ENCODE measurements at places on chromosomes 11 and 22.
A peak's percentile ranks its signal among the peaks of the same experiment; 100 is the strongest.

- DNase-seq = no peak
Observed at GRCh38 chr11:108491936-108492335, 6.2 kb downstream of the POGLUT3 start.

DNA sequence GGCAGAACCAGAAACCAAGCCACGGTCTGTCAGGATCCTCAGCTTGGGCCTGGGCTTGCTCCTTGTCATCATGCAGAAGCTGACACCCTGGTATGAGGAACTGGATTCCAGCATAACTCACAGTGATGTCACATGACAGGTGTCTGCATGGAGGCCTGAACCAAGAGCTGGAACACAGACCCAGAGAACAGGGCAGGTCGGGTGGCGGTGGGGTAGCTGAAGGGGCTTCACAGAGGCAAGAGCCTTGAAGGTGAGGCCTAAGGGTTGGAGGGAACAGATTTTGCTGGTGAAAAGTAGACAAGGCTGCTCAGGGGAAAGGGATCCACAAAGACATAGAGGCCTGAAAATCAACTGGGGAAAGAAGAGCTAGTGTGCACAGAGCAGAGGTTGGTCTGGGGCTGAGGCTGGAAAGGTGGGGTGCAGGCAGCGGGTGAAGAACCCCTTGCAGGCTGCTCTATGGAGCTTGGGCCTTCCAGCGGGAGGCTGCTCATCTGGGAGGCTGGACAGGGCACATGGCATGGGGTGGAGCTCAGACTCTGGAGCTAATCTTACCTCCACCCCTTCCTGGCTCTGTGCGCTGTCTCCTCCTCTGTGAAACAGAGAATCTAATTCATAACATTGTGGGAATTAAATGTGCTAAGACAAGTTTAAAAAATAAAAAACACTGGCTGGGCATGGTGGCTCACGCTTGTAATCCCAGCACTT is 18.4 kb upstream of the RPS3 start:
- no peak for DNase-seq

GRCh38 chr11:109798521-109798920 is 294.7 kb upstream of the ZC3H12C start:
- no peak for DNase-seq

GRCh38 chr11:1644601-1645356 is 15.2 kb downstream of the KRTAP5-5 start:
- DNase-seq = no peak

GRCh38 chr22:30718491-30718890 is 23.8 kb downstream of the OSBP2 start:
- DNase-seq = no peak

DNA sequence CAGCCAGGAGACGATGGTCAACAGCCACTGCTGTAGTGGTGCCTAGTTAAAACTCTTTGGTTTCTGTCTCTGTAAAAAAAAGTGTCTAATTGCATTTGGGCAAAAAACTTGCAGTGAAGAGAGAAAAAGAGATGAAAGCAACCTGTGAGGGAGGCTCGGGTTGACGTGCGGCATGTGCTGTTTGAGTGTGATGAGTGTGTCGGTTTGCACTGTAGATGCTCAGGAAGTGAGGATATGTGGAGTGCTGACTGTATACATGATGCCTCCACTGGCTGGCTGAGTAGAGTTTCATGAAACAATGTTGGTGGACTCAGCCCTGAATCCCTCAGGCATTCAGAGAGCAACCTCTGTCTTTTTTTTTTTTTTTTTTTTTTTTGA is 4.3 kb upstream of the DGCR6L start:
- no peak for DNase-seq

- peak; percentile 36 for DNase-seq
Observed at GRCh38 chr11:832529-833113, at the start of gene CD151. Gene CD151, plus strand, starts transcription at chr11:832952. Its CDS starts 3,118 bp downstream, at chr11:836070.

GRCh38 chr22:38228873-38229740 is 27.3 kb downstream of the MAFF start:
- DNase-seq = no peak

DNA sequence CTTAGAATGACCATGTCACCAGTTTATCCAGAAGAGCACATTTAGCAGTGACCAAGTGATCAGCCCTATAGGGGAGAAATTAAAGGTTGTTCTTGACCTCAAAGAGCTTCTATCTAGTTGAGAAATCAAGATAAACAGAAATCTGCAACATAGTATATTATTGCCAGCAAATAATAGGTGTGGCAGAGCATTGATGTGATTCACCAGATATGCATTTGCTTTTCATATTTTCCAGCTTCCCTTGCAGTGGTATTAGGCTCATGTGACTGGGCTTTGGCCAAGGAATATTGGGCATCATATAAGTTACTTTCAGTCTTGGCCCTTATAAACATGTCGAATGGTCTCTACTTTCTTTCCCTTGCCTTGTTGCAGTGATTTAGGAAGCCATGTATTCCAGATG is 34.5 kb downstream of the COMMD9 start:
- no peak for DNase-seq

GRCh38 chr22:35582861-35583670 is 34.1 kb downstream of the MB start:
- peak; percentile 32 for DNase-seq

- DNase-seq = no peak
Observed at GRCh38 chr11:81970886-81971285, 762.8 kb downstream of the FAM181B start.

DNA sequence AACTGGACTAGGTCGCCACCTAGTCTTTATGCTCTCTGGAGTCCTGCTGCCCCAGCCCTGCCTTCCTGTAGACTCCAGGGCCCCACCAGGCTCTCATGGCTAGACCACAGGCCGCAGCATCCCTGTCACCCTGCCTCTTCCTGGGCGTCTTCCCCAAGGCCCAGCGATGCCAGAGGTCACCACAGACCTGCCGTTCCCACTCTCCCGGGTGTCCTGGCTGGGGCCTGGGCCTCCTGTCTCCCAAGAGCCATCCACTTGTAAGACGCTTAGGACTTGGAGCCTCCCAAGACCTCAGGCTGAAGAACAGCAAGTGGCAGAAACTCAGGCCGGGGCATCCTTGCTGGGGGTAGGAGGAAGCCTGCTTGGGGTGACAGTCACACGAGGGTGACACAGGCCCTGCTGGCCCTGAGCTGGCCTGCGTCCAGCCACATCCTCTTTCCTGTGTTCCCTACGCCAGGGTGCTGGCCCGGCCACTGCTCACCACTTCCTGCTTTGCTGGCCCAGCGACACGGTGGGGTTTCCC is 2.0 kb upstream of the TCIRG1 start:
- DNase-seq = no peak

DNA sequence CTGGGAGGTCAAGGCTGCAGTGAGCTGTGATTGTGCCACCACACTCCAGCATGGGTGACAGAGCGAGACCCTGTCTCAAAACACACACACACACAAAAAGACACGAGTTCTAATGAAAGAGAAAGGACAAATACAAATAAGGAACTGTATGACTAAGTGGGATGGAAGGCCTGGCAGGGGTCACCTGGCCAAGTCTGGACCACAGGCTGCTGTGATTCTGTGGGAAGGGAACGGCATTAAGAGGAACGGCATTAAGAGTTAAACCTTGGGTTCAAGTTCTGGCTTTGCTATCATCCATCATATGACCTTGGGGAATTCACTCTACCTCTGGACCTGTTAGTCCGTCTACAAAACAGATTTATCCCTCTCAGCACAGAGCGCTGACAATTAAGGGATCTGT is 47.7 kb downstream of the LRFN4 start:
- DNase-seq = no peak

DNA sequence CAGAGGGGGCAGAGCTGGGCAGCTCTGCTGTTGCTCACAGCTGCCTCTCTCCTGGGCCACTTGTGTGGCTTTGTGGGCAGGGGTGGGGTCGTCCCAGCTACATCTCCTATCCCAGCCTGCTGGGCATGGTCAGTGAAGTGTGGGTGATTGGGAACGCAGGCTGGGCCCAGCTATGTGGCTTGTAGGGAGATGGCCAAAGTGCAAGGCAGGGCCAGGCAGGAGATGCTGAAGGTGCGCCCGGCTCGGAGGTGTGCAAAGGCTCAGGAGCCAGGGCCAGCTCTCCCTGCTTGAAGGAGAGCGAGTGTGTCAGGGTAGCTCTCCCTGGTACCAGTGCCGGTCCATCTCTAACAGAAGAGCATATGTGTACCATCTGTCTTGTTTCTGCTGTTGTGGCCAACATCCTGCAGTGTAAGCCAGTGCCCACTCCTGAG is 8.4 kb upstream of the RANBP1 start:
- no peak for DNase-seq

- DNase-seq = no peak
Observed at GRCh38 chr22:44242946-44243724, 62.4 kb downstream of the PARVG start.

DNA sequence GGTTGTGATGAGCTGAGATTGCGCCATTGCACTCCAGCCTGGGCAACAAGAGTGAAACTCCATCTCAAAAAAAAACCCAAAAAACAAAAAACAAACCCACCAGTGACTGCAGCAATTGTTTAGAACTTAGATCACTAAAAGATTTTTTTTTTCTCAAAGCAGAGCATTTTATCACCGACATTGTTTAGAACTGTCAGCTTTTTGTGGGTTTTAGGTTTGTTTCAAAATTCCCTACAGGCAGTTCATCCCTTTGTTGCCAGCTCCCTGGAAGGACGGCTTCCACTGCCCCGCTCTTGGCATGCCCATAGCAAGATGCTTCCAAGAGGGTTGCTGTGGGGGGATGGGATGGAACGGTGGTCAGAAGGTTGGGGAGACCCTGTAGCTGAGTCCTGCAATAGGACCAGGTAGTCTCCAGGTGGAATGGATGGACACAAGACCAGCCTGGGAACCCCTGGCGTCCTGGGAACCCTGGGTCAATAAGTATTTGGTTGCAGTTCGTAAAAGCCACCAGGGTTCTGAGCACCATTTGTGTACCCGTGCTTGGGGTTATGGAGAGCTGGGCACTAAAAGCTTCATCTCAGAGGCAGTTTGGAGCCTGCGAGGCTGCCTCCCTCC is 46.7 kb downstream of the TSPAN18 start:
- DNase-seq = no peak

GRCh38 chr11:210803-211180 is 3.3 kb downstream of the RIC8A start:
- no peak for DNase-seq

- no peak for DNase-seq
Observed at GRCh38 chr11:118310781-118311485, 6.4 kb downstream of the CD3E start.

DNA sequence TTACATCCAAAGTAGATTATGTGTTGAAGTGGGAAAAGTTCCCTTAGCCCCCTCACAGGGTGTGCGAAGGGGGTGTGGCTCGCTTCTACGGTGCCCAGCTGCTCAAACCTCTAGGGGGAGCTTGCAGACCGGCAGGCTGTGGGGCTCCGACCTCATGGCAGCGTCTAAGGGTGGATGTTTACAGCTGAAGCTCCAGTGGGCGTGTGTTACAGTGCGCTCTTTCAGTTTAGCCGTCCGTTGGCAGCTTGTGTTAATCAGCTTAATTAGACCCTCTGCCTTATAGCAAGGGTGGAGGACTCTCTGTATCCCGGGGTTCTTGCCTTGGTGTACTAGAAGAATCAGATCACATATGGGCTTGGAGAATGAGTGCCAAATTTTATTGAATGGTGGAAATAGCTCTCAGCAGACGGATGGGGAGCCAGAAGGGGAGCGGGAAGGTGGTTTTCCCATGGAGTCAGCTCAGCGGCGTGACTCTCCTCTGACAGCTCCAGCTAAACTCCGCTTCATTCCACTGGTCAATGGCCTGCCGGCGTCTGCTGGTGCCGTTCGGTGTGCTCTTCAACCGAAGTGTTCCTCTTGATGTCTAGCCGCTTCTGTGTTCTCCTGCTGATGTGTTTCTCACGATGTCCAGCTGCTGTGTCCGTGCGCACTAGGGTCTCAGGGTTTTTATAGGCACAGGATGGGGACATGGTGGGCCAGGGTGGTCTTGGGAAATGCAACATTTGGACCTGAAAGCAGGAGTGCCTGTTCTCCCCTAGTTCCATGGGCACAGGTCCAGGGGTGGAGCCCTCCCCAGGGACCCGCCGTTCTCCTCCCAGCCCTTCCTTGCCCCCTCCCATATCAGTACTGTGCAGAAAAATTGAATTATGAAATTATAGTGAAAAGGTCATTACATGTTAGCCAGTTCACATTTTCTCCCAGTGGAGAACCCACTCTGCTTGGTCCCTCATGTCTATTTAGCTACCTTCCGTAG is 28.6 kb upstream of the OR10G7 start:
- DNase-seq = no peak

DNA sequence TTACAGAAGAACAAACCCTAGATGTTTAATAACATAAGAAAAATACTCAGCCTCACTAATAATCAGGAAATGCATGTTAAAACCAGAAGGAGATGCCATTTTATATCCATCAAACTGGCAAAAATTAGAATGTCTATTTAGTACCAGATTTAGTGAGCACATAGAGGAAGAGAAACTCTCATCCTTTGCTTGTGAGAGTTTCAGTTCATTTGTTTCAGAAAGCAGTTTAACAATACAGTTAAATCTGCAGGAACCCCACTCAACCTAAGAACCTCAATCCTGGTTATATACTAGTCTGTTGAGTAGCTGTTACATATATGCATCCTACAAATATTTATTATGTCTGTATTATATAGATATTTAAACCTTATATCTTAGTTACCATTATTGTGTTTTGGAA is 172.6 kb downstream of the WNT11 start:
- DNase-seq = no peak

- DNase-seq = no peak
Observed at GRCh38 chr11:43933226-43933607, 9.2 kb upstream of the C11orf96 start.

DNA sequence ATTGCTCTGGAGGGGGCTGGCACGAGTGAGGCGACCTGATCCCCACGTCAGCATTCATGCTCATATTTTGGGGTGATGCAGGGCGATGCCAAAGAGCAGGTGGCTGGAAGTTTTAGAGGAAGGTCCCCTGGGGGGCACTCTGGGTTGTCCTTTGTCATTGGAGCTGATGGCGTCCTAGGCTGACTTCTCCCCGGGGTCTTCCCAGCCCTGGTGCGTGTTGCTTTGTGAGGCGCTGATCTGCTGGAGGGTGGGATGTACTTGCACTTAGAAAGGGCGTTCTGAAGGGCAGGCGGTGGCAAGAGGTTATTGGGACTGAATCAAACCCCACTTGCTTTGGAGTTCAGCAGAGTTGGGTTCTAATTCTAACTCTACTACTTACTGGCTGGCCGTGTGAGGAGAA is 313.3 kb downstream of the NTM start:
- no peak for DNase-seq

- no peak for DNase-seq
Observed at GRCh38 chr22:39183991-39184585, 31.6 kb upstream of the CBX7 start.

GRCh38 chr11:18383388-18384156 is 10.8 kb upstream of the LDHA start:
- DNase-seq = peak; percentile 62

DNA sequence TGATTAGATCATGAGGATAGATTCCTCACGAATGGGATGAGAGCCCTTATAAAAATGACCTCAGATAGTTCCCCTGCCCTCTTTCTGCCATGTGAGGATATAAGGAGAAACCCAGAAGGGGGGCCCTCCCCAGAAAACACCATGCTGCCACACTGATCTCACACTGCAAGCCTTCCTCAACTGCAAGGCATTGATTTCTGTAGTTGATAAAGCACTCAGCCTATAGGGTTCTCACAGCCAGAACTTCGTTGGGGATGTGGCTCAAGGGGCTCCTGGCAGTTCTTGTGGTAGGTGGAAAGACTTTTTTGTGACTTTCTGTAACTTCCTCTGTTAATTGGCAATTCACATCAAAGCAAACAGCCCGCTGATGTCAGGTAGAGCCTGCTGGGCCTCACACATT is 108.9 kb downstream of the CD44 start:
- DNase-seq = no peak
